ENCODE measurements at places on chromosomes 6 and 20.

- DNase-seq = no peak
Measured at GRCh38 chr6:126300735-126301134, 39.2 kb upstream of the CENPW start.

DNA sequence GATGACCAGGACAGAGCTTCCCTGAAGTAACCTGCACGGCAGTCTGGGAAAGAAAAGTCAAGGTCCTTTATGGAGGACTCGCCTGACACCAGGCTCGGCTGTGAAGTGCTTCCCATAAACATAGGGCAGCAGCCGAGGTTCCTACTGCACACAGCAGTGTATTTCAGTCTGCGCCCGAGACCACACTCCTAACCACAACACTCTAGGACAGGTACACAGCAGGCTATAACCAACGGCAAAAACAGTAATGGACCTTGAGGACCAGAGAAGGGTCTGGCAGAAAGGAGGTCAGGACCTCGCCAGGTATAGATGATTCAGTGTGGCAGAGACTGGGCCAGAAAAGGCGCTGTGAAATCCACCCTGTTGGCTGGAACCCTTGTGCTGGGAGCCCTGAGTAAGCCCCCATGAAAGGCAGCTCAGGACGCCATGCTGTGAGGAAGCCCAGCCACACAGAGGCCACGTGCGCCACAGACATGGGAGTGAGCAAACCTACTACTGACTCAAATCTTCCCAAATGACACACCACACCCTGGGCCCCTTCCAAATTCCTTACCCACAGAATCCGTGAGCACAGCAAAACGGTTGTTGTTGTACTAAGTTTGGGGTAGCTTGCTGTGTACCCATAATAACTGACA lies 129.6 kb upstream of the CST7 start:
- DNase-seq = no peak

GRCh38 chr6:159687341-159687740 lies 5.7 kb downstream of the SOD2 start:
- no peak for DNase-seq

GRCh38 chr6:141521440-141521839 lies 611.3 kb upstream of the GJE1 start:
- DNase-seq = no peak

- DNase-seq = no peak
Measured at GRCh38 chr6:68724060-68724459, 89.0 kb downstream of the ADGRB3 start.

GRCh38 chr6:133748628-133749027 lies 140.3 kb upstream of the TCF21 start:
- no peak for DNase-seq

DNA sequence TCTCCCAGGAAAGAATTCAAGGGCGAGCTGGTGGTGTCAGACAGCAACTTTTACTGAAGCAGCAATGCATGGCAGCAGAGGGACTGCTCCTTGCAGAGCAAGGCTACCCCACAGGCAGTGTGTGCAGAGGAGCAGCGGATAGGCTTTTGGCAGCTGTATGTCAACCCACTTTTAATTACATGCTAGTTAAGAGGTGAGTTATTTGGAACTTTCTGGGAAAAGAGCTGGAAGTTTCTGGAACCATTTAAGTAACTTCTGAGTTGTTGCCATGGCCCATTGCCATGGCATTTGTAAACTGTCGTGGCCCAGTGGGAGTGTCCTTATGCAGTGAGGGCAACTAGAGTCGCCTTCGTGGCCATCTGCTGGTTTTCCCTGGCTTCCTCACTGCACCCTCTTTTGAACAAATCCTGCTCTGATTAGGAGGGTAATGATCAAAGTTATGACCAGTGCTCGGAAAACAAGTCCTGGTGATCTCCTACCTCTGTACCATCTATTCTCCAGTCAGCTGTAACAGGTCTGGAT lies 34.0 kb downstream of the BPIFB4 start:
- DNase-seq = no peak

- no peak for DNase-seq
Measured at GRCh38 chr20:16699293-16699692, 30.5 kb upstream of the SNRPB2 start.

DNA sequence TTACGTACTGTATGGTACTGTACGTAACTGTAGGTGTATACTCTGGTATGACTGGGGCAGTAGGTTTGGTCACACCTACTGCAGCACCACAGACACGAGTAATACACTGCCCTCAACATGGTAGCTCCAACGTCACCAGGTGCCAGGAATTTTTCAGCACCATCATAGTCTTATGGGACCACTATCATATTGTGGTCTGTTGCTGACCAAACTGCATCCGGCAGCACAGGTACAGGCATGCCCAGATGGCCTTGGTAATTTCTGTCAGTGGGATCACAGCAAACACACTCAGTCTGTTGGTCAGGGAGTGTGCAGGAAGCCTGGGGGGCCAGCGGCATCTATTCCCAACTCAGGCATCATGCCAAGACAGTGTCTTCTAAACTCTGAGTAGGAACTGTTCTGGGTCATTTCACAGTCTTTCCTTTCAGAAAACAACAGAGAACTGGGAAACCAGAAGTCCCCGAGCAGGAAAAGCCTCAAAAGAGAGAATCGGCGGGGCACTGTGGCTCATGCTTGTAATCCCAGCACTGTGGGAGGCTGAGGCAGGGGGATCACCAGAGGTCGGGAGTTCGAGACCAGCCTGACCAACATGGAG lies 5.8 kb downstream of the YTHDF1 start:
- DNase-seq = no peak

DNA sequence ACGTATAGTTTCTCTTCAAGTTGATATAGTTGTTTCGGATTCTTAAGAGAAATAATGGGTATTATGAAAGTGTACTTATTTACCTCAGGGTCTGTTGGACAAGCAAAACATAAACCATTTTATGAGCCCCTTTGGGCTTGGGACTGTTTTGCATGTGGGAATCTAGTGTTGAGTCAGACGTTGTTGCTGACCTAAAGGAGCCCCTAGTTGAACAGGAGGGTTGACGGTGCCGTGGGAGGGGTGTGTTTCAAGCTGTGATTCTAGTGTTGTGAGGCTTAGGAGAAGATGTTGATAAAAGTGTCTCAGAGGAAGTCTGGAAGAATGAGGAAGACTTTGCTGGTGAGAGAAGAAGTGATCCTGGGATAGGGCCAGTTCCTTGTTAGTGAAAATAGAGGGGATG lies 140.0 kb downstream of the ARID1B start:
- DNase-seq = no peak

Data from activated CD4-positive, alpha-beta T cell treated with anti-CD3 and anti-CD28 coated beads, Interleukin-2, amount 50 U/mL, for 1 hour (primary cell).